ENCODE measurements at places on chromosomes 1 and 21. TPM values are rescaled to one million over a fixed set of nuclear protein-coding genes. Genes with fewer than 3 reads are reported as not detected.

DNA sequence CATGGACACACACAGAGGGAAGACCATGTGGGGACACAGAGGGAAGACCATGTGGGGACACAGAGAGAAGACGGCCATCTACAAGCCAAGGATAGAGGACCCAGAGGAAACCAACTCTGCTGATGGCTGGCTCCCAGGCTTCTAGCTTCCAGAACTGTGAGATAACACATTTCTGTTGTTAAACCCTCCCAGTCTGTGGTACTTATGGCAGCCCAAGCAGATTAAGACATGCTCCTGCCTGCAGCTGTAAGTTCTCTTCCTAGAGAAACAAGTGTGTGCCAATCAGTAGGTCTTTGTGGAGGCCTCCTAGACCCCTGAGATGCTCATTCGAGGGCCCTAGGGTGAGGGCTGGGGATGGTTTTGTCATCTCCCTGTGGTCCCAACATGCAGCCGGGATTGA lies 2.7 kb downstream of the AGT start:
- peaks cover 4% of the 10 kb centered on the region for H3K36me3 ChIP-seq
- peaks cover 71% of the 10 kb centered on the region for H3K4me1 ChIP-seq
- peak overlapping the region; percentile 87 for H3K27ac ChIP-seq
- H3K27me3 ChIP-seq: no peaks in the 10 kb centered on the region
- peak overlapping the region; percentile 68 for H3K4me3 ChIP-seq

- H3K27me3 ChIP-seq: no peaks in the 10 kb centered on the region
- no peaks in the 10 kb centered on the region for H3K4me1 ChIP-seq
- no peak overlapping the region for H3K4me3 ChIP-seq
These were observed 36.7 kb downstream of the NME7 start for GRCh38 chr1:169330927-169331326.

The MYOCOS gene
- total RNA-seq: not detected

The CHODL gene
- 0.25 TPM for total RNA-seq

The NR0B2 gene
- total RNA-seq: 7.2 TPM

The MXRA8 gene
- total RNA-seq: 20.2 TPM

DNA sequence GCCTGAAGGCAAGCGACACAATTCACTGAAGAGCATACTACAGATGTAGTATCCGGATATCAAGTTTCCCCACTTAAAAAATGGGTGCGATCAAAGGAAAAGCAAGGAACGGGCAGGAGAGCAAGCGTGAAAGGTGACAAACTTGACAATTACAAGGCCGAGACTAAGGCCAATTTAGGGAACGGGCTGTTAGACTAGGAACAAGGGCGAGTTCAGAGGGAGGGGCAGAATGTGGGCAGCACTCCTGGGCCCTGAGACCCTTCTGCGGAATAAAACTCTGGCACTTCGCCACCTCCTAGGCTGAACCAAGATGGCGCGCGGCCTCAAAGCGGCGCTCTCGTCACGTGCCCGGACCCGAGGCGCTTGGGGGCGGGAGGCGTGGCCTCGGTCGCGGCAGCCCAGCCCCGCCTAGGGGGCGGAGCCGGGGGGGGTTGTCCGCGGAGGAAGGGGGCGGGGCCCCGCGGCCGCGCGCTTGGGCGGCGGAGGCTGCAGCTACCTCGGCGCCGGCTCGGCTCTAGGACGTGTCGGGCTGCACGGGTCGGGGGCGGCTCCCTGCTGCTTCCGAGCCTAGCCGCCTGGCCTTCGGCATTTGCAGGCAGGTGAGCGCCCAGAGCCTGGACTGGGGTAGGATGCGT lies at the start of gene PPFIA4:
TSS of gene PPFIA4 (plus strand) at position 461 of the 635 bp plus-strand sequence. CDS start 12,518 bp downstream, outside the sequence.
- peaks cover 37% of the 10 kb centered on the region for H3K4me1 ChIP-seq
- H3K27ac ChIP-seq: peak within 1 kb of the TSS; percentile 90
- H3K27me3 ChIP-seq: peaks cover 3% of the 10 kb centered on the region
- H3K36me3 ChIP-seq: peaks cover 32% of the 10 kb centered on the region

The ACTN2 gene
- total RNA-seq: 2,454 TPM

GRCh38 chr1:1074631-1075147 lies 583 bp upstream of the RNF223 start:
- H3K27me3 ChIP-seq: peaks cover 62% of the 10 kb centered on the region
- no peak overlapping the region for H3K4me3 ChIP-seq
- no peaks in the 10 kb centered on the region for H3K36me3 ChIP-seq
- no peak overlapping the region for H3K27ac ChIP-seq

DNA sequence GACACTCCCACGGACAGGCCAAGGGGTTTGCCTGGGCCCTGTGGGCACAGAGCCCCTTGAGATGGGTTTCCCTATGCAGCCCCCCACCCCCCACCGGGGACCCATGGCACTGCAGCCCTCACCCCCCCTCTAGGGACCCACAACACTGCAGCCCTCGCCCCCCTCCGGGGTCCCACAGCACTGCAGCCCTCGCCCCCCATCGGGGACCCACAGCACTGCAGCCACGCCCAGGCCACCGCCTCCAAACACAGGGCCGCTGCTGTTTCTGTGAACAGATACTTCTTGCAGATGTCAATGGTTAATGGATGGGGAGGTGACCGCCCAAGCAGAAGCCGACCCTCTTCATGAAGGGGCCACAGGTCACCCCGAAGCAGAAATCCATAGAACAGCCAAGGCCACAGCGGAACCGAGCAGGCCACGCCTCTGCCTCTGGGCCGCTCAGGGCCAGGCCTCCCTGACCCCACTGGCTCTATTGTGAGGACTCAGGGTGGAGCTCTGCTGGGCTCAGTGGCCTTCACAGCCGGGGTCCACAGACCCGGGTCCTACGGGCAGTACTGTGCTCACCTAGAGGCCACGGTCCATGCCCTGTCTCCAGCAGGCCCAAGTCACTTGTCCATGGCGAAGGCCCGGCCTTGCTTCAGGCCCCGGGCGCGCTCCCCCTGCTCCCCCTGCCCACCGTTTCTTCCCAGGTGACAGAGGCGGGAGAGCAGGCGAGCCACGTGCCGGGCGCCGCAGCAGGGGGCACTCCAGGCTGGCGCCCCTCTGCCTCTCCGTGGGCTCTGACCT lies 4.1 kb upstream of the POFUT2 start:
- H3K4me1 ChIP-seq: peaks cover 59% of the 10 kb centered on the region
- DNase-seq: no peak

- H3K4me1 ChIP-seq: peaks cover 53% of the 10 kb centered on the region
These were observed 28.9 kb upstream of the EPB41 start for GRCh38 chr1:28885472-28885877.

DNA sequence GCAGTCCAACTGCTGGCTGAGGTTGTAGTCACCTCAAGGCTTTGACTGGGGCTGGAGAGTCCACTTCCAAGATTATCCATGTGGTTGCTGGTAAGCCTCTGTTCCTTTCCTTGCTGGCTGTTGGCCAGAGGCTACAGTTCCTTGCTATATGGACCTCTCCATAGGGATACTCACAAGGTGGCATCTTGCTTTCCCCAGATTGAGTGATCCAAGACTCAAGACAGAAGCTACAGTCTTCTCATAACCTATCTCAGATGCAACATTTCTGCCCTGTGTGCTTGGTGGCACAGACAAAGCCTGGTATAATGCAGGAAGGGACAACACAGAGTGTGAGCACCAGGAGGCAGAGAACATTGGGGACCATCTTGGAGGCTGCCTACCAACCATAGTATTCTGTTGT lies 111.8 kb downstream of the FNBP1L start:
- no peak overlapping the region for H3K4me3 ChIP-seq
- H3K27ac ChIP-seq: no peak overlapping the region
- DNase-seq: no peak
- H3K27me3 ChIP-seq: no peaks in the 10 kb centered on the region

DNA sequence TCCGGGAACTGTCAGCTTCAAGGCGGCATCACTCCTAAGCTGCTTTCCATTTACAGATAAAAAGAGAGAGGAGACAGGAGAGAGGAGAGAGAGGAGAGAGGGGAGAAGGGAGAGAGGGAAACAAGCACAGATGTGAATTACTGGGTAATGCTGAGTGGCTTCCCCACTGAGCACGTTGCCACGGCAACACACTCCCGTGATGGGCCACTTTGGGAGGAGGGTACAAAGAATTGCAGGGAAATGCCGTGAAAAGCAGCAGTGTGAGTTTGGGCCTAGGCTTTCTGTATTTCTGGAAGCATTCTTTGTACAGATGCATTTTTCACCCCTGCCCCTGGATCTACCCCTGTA lies 128.0 kb upstream of the IRF2BP2 start:
- no peak overlapping the region for H3K4me3 ChIP-seq
- H3K27ac ChIP-seq: no peak overlapping the region
- H3K36me3 ChIP-seq: no peaks in the 10 kb centered on the region
- no peaks in the 10 kb centered on the region for H3K27me3 ChIP-seq
- no peak for DNase-seq

GRCh38 chr1:147504801-147505311 lies 36.4 kb upstream of the BCL9 start:
- H3K4me1 ChIP-seq: peaks cover 19% of the 10 kb centered on the region
- no peaks in the 10 kb centered on the region for H3K27me3 ChIP-seq
- no peaks in the 10 kb centered on the region for H3K36me3 ChIP-seq
- peak overlapping the region; percentile 50 for H3K27ac ChIP-seq
- peak overlapping the region; percentile 40 for H3K4me3 ChIP-seq

DNA sequence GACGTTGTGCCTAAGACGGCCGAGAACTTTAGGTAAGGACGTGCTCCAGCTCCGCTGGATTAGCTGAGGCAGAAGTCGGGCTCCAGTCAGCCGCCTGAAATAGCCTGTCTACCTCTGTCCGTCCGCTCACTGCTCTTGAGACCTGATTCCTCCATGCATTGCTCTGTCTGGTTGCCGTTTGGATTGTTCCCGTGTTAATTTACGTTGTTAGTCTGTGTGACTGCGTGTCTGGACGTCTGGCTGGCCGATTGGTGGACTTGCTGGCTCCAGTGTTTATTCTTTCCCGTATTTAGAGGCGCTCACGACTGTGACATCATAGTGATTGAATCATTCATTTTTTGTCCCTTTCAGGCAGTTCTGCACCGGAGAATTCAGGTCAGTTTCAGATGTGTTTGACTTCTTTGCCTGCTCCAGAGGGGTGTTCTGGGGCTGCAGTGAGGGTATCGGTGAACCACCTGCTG lies 684 bp downstream of the PPIH start:
- DNase-seq: no peak
- no peaks in the 10 kb centered on the region for H3K27me3 ChIP-seq
- peaks cover 35% of the 10 kb centered on the region for H3K36me3 ChIP-seq
- H3K4me3 ChIP-seq: peak overlapping the region; percentile 81
- peaks cover 25% of the 10 kb centered on the region for H3K4me1 ChIP-seq

GRCh38 chr1:74771913-74772515 lies 39.1 kb downstream of the TYW3 start:
- no peak for DNase-seq
- no peak overlapping the region for H3K27ac ChIP-seq
- no peak overlapping the region for H3K4me3 ChIP-seq
- H3K36me3 ChIP-seq: no peaks in the 10 kb centered on the region
- peaks cover 34% of the 10 kb centered on the region for H3K27me3 ChIP-seq
- no peaks in the 10 kb centered on the region for H3K4me1 ChIP-seq

Data from left ventricle myocardium inferior (tissue), 1 donor.